Ecto neural progenitor cell (in vitro differentiated cells): ENCODE measurements at places on chromosomes 13 and 19.

- no peak for DNase-seq
Measured at GRCh38 chr13:30829145-30829832, 76.8 kb upstream of the MEDAG start.

DNA sequence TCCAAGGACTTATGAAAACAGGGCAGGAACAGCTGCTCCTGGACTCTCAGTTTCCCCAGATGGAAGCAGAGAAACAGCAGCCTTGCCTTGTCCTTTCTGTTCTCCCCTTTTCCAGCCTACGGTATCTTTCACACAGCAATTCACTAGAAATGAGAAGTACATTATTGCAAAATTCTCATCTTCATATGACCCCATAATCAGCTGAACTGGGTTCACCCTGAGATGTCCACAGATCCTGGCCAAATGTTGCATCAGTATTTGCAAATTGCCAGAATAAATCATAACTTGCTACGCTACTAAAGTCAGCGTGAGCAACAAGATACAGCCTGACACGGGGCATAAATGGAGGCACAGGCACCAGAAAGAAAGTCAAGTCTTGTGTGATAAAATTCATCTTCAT is 16.1 kb downstream of the VSTM1 start:
- no peak for DNase-seq

- no peak for DNase-seq
Measured at GRCh38 chr19:31316201-31316951, 32.9 kb downstream of the TSHZ3 start.

DNA sequence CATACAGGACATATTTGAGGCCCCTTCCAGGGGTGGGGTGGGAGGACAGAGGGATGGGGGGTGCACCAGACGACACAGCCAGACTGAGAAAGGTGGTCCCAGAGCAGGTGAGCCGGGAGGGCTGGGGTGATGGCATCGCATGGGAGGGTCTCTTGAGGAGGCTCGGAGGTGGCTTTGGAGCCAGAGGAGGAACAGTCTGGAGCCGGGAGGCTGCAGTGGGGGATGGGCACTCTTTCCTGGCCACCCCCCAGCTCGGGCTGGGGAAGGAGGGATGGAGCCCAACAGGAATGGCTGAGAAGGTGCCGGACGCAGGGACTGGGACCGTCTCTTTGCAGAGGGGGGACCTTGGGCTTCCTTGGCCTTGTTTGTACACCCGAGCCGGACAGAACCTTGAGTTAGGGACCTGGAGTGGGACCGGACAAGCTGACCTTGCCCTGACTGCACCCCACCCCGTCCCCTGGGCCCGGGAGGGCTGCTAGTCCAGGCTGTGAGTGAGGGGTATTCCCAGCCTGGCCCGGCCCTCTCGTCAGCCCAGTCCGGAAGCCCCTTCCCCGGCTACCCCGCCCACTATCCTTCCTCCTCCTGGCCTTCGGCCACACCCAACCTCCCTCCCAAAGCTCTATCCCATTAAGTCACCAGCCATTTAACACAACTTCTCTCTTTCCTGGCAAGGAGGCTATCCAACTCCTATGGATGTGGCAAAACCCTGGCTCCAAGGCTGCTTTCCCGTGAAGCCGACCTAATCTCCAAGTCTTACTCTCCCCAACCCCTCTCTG is 816 bp upstream of the TBXA2R start:
- no peak for DNase-seq

DNA sequence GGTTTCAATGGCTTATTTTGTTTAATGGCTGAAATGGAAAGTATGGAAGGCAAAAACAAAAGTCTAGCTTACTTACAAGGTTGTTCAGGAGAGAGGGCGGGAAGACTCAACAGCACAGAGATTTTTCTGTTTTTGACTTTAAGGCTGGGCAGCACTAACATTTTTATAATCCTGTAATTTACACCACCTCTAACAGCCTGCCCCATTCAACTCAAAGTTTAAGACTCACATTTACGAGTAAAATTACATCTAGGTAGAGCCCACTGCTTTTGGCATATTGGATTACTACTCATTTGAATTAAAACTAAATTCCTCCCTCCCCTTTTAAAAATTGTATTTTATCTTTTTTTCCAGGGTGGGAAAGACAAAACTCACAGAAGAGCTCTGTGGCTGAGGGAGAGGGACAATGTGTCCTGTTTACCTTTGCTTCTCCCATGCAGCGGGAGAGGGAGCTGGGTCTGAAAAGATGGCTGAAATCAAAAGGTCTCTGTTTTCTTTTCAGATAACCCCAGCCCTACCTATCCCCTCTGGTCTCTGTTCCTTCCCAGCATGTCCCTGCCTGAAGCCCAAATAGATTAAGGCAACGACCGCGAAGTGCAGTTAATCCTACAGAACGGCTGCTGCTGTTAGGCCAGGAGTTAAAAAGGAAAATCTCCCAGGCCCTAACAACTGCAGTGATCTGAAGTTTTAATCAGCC is 6.6 kb downstream of the EFNB2 start:
- DNase-seq = peak; percentile 68

DNA sequence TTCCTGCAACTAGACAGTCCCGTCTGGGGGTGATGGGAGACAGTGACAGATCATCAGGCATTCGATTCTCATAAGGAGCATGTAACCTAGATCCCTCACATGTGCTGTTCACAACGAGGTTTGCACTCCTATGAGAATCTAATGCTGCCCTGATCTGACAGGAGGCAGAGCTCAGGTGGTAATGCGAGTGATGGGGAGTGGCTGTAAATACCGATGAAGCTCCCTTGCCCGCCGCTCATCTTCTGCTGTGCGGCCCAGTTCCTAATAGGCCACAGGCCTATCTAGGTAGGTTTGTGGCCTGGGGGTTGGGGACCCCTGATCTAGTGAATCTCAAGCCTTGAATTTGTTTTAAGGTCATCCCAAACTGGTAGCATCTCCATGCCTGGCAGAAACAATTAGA is 27.3 kb upstream of the FAM124A start:
- no peak for DNase-seq

DNA sequence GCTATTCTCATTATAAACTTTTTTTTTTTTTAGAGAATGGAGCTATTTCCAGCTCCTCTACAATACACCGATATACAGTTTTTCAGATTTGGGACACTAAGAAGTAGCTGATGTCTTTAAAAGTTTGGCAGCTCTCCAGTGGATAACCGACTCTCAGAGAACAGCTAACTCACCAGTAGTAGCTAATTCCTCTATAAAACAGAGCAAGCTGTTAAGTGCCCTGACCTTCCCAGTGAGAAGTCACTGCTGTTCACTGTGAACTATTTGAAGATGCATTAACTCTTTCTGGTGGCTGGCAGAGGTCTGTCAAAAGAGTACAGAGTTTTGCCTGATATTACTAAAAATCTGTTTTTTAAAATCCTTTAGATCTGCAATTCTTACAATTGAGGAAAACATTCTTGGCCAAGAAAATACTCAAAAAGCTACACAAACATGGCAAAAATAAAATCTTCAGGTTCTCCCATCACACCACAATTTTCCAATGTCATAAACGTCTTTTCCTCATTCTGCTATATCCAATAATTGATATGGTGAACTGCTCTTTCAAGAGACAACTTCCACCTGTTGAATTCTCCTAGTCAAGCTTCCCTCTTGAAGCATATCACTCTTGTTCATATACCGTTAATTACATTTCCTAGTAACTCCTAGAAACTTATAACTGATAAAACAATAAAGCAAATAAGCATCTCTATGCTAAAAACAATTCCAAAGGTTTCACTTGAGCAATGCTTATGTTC is 44.2 kb downstream of the TBC1D4 start:
- DNase-seq = no peak

DNA sequence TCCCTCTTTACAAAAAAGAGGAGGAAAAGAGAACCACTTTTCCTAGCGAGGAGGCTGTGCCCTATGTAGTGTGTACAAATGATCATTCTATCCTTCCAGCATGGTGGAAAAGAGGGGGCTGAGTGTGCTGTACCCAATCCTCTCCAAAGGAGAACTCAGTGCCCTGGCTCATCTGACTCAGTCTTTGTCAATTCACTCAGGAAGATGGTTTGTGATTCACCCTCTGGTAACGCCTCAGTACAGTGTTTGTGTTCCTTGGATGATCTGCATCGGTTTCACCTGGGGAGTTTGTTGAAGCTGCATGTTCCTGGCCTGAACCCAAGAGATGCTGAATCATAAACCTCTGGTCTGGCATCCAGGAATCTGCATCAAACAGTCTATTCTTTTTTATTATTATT is 18.3 kb upstream of the ENOX1 start:
- DNase-seq = no peak
